ENCODE measurements at places on chromosomes 7 and 10.
A peak's percentile ranks its signal among the peaks of the same experiment; 100 is the strongest.

GRCh38 chr7:95322854-95323253 is 1.5 kb downstream of the PON1 start:
- DNase-seq, result no peak

DNA sequence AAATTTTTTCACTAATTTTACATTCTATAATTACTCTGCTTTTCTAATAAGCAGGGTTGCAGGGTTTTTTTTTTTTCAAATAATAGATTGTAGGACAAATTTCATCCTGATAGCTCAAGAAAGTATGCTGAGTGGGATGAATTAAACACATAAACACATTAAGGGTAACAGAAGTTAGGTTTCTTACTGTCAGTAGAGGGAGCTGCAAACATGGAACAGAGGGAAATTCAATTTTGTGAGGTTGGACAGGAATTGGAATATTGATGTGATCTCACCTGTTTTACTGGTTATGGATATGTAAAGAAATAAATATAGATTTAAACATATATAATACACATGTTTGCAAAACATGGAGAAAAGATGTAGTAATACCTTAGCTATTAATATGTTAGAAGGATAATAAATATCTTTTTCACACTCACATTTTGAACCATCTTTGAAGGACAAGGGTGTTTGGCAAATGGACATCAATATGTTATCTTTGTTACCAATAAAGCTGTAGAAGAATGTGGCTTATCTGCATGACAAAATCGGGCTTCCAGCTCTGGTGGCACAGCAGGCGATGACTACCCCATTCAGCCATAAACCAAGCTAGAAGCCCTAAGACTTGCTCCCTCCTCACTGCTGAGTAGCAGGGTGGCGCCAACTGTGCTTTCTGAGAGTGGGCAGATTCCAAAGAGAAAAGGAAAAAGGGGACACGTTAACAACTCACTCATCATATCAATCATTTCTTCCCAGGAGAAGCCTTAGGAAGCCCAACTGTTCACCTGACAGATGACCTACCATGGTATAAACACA is 1257.4 kb downstream of the GATA3 start:
- DNase-seq, result no peak

- peak; percentile 40 for DNase-seq
These were observed 870 bp downstream of the ANK3 start for GRCh38 chr10:60388709-60389301.

- no peak for DNase-seq
These were observed 285.4 kb downstream of the GPR37 start for GRCh38 chr7:124480036-124480820.

DNA sequence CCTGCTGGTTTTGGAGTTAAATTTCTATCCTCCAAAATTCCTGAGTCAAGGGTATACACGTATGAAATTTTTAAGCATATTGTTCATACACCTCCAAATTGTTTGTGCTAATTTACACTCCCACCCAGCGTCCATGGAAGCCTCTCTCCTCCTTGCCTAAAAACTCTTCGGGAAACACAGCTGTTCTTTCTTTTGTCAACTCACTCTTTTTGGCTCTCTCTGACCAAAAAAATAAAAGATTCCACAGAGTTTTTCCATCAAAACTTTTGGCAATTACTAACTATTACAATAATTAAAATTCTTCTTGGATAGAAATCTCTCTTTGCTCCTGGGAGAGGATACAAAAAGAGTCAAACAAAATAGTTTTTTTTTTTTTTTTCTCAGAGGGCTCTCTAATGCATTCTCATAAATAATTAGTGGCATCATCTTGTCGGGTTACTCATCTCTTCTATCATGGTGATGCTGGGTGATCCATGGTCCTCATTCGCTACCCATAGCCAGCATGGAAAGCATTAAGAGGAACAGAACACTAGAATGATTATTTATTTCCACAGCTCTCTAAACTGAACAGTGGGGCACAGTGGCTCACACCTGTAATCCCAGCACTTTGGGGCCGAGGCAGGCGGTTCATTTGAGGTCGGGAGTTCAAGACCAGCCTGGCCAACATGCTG is 310.7 kb downstream of the SFMBT2 start:
- no peak for DNase-seq

GRCh38 chr7:45162311-45162845 is 4.8 kb downstream of the RAMP3 start:
- no peak for DNase-seq
